ENCODE measurements at places on chromosomes 16 and 17. TPM values are rescaled to one million over a fixed set of nuclear protein-coding genes. Genes with fewer than 3 reads are reported as not detected.

Gene CALB2
- total RNA-seq: 0.85 TPM

Gene VAT1
- 567 TPM for total RNA-seq

Gene HAGHL
- 20.6 TPM for total RNA-seq

Gene CTRB2
- total RNA-seq: not detected

Gene CIAO3
- total RNA-seq: 22.1 TPM

Gene KRTAP4-3
- total RNA-seq: not detected

Gene LRRC46
- 0.35 TPM for total RNA-seq

GRCh38 chr17:72004011-72004427 is 116.8 kb upstream of the SOX9 start:
- no peak for DNase-seq
- no peaks in the 10 kb centered on the region for H3K27me3 ChIP-seq
- no peak overlapping the region for H3K4me3 ChIP-seq
- peaks cover 28% of the 10 kb centered on the region for H3K4me1 ChIP-seq

GRCh38 chr16:81997738-81998137 is 13.5 kb downstream of the SDR42E1 start:
- H3K27me3 ChIP-seq: peaks cover 7% of the 10 kb centered on the region
- no peak overlapping the region for H3K4me3 ChIP-seq
- H3K36me3 ChIP-seq: no peaks in the 10 kb centered on the region
- H3K4me1 ChIP-seq: peaks cover 17% of the 10 kb centered on the region
- DNase-seq: no peak

GRCh38 chr17:16987066-16987829 is 15.3 kb upstream of the TNFRSF13B start:
- no peak overlapping the region for H3K4me3 ChIP-seq
- H3K27ac ChIP-seq: no peak overlapping the region
- no peaks in the 10 kb centered on the region for H3K36me3 ChIP-seq

DNA sequence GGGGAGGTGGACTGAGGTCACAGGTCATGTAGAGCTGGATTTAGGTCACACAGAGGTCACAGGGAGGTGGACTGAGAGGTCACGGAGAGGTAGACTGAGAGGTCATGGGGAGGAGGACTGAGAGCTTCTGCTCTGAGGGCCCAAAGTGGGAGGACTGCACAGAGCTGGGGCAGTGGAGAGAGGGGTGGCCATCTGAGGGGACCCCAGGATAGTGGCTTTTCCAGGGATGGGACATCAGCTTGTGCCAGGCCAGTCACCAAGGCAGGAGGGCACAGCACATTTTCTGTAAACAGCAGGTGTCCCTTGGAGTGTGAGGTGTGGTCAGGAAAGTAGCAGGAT is 26.1 kb upstream of the JPT2 start:
- DNase-seq: no peak
- H3K4me1 ChIP-seq: peaks cover 3% of the 10 kb centered on the region
- no peaks in the 10 kb centered on the region for H3K27me3 ChIP-seq
- H3K36me3 ChIP-seq: peaks cover 41% of the 10 kb centered on the region
- H3K4me3 ChIP-seq: no peak overlapping the region

- H3K36me3 ChIP-seq: no peaks in the 10 kb centered on the region
- no peak for DNase-seq
- H3K4me1 ChIP-seq: no peaks in the 10 kb centered on the region
- peaks cover 1% of the 10 kb centered on the region for H3K27me3 ChIP-seq
- no peak overlapping the region for H3K27ac ChIP-seq
- no peak overlapping the region for H3K4me3 ChIP-seq
These were observed 97.2 kb downstream of the NOG start for GRCh38 chr17:56690441-56691291.

GRCh38 chr17:74314877-74315276 is 11.1 kb upstream of the KIF19 start:
- no peak overlapping the region for H3K4me3 ChIP-seq
- H3K27ac ChIP-seq: no peak overlapping the region
- H3K27me3 ChIP-seq: peaks cover 8% of the 10 kb centered on the region
- no peaks in the 10 kb centered on the region for H3K4me1 ChIP-seq

- no peaks in the 10 kb centered on the region for H3K4me1 ChIP-seq
- no peak overlapping the region for H3K27ac ChIP-seq
- no peak overlapping the region for H3K4me3 ChIP-seq
- H3K36me3 ChIP-seq: no peaks in the 10 kb centered on the region
- H3K27me3 ChIP-seq: peaks cover 31% of the 10 kb centered on the region
These were observed 63.3 kb downstream of the RBFOX3 start for GRCh38 chr17:79547586-79547985.

GRCh38 chr17:44862278-44862914 is 14.7 kb downstream of the HIGD1B start:
- H3K27me3 ChIP-seq: no peaks in the 10 kb centered on the region
- H3K4me1 ChIP-seq: no peaks in the 10 kb centered on the region
- no peak overlapping the region for H3K4me3 ChIP-seq

GRCh38 chr17:68060336-68060735 is 24.8 kb downstream of the KPNA2 start:
- no peaks in the 10 kb centered on the region for H3K36me3 ChIP-seq
- no peak overlapping the region for H3K4me3 ChIP-seq
- no peak overlapping the region for H3K27ac ChIP-seq

GRCh38 chr17:77601054-77601979 is 357.2 kb upstream of the TNRC6C start:
- peak overlapping the region; percentile 5 for H3K4me3 ChIP-seq
- H3K27ac ChIP-seq: peak overlapping the region; percentile 98
- H3K4me1 ChIP-seq: peaks cover 43% of the 10 kb centered on the region
- no peaks in the 10 kb centered on the region for H3K36me3 ChIP-seq
- no peaks in the 10 kb centered on the region for H3K27me3 ChIP-seq

- H3K4me3 ChIP-seq: no peak overlapping the region
- H3K36me3 ChIP-seq: peaks cover 3% of the 10 kb centered on the region
- no peak overlapping the region for H3K27ac ChIP-seq
- peaks cover 16% of the 10 kb centered on the region for H3K4me1 ChIP-seq
These were observed 49.5 kb downstream of the BMERB1 start for GRCh38 chr16:15483857-15484256.

Data from chondrocyte (in vitro differentiated cells).